BJ (cell line): ENCODE measurements at places on chromosomes 2 and 18. TPM values are rescaled to one million over a fixed set of nuclear protein-coding genes. Genes with fewer than 3 reads are reported as not detected.
A peak's percentile ranks its signal among the peaks of the same experiment; 100 is the strongest.

- no peak for DNase-seq
These were observed 107.1 kb downstream of the LYPD6B start for GRCh38 chr2:149145314-149146295.

FAM168B gene
- 62.9 and 85.6 TPM in 2 replicates for polyA plus RNA-seq

GRCh38 chr18:5464251-5464650, 79.5 kb downstream of the EPB41L3 start:
- peak; percentile 57 for DNase-seq

NCKAP1 gene
- polyA plus RNA-seq, result 58.0 and 117 TPM in 2 replicates

LRRC30 gene
- not detected in 2 replicates for polyA plus RNA-seq

- DNase-seq, result no peak
These were observed 709.8 kb upstream of the FANCL start for GRCh38 chr2:58950795-58951462.

GRCh38 chr2:166092889-166093288, 34.9 kb downstream of the SCN1A start:
- no peak for DNase-seq

DNA sequence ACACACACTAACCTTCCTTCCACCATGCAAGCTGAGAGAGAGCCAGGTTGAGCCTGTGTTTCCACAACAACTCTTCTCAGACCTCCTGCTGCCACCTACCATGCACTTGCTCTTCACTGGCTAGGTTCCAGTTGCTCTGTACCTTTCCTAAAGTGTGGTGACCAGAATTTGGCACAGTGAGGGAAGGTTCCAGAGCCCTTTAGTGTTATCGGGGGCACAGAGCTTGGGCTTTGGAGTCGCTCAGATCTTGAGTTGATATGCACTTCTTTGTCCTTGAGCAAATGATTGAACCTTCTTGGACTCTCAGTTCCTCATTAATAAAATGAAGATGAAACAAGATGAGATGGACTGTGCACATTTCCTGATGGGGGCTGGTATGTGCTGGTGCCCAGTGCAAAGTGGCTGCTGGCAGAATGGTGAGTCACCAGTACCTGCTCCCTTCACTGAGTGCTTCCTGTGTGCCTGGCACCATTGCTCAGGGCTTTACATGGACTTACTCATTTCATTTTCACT, 47.1 kb downstream of the NEDD4L start:
- DNase-seq, result no peak

RSAD2 gene
- 0.05 and 0.22 TPM in 2 replicates for polyA plus RNA-seq

DNA sequence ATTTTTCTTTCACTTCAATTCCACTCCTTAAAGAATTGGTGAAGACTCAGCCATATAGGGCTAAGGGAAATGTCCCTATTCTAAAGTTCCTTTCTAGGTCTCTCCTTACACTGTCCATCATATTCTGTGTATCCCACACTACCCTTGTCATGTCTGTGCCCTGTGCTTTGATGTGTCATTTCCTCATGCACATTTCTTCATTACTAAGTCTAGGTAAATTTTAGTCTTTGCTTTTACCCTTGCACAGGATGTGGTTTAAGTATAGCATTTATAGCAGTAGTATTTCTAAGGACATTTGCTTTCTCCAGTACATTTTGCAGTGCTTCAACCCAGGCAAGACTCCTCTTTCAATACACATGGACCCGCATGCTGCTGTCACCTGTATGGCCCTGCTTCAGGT, 221.5 kb upstream of the ACVR2A start:
- no peak for DNase-seq

NLRC4 gene
- polyA plus RNA-seq, result not detected in 2 replicates
